Left colon (tissue), 2 donors: ENCODE measurements at places on chromosomes 6 and 20. TPM values are rescaled to one million over a fixed set of nuclear protein-coding genes. Genes with fewer than 3 reads are reported as not detected.

GRCh38 chr6:34082348-34082747, 63.5 kb downstream of the GRM4 start:
- no peak for DNase-seq

- peak; percentile 82 for DNase-seq
Measured at GRCh38 chr20:62953839-62954703, 1.6 kb downstream of the SLC17A9 start.

Gene MROH8
- 1.9 TPM for total RNA-seq

DNA sequence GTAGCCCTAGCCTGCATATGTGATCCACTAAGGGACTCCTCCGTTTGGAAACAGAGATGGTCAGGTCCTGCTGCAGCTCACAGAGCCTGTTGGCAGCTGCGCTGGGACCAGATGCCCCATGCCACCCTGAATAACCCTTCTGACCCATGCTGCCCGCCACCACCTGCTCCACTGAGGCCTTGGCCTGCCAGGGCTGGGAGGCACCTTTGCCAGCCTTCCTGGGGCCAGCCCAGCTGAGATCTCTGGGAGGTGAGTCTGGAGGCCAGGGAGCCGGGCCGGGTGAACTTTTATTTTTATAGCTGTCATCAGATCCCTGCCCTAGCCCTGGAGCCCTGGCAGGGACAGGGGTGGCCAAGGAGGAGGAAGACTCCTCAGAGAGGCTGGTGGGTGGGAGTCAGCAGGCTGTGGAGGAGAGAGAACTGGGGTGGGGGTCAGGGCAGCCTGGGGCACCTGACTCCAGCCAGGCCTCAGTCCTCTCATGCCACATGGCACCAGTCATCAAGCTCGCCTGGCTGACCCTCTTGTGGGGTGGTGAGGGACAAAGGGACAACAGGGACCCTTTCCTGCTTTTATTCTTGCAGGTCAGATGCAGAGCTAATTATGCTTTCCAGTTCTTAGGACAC, 10.0 kb downstream of the CEBPB start:
- DNase-seq: no peak

Gene RCAN2
- 4.0 TPM for total RNA-seq

GRCh38 chr6:148509800-148510581, 167.4 kb downstream of the SASH1 start:
- DNase-seq: peak; percentile 36

- no peak for DNase-seq
Measured at GRCh38 chr6:16740097-16740496, 21.2 kb downstream of the ATXN1 start.

GRCh38 chr6:163712566-163712961, 298.0 kb downstream of the QKI start:
- DNase-seq: no peak

Gene PCK1
- 214 TPM for total RNA-seq

GRCh38 chr6:25366903-25367545, 87.8 kb downstream of the CARMIL1 start:
- DNase-seq: no peak

- DNase-seq: no peak
Measured at GRCh38 chr20:32441638-32442037, 83.5 kb downstream of the ASXL1 start.

Gene ATP9A
- 66.8 TPM for total RNA-seq

GRCh38 chr20:47655635-47656034, 129.6 kb downstream of the SULF2 start:
- DNase-seq: no peak

GRCh38 chr20:17518339-17519052, 12.7 kb downstream of the BFSP1 start:
- DNase-seq: no peak

Gene FOXQ1
- total RNA-seq: 0.27 TPM

Gene KIAA1755
- total RNA-seq: 0.34 TPM

- DNase-seq: no peak
Measured at GRCh38 chr6:24799541-24799915, 811 bp upstream of the ARMH2 start.

Gene SOBP
- total RNA-seq: 4.6 TPM

GRCh38 chr6:123966618-123967017, 163.0 kb downstream of the NKAIN2 start:
- no peak for DNase-seq

DNA sequence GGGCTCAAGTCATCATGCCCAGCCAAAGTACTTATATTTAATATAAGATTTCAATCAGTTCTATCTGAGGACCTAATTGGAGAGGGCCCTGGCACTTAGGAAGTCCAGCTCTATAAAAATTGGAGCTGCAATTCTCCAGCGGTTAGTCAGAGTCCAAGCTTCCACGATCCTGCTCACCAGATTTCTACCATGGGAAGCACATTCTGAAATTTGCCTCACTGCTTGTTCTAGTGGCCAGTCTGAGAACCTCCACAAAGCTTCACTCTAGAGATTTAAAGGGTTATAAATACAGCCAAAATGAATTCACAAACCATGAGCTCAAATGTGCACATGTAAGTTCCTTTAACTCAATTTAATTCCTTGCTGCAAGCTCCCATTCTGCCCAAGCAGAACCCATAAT, 33.5 kb downstream of the PNLDC1 start:
- no peak for DNase-seq

Gene ZGPAT
- total RNA-seq: 31.4 TPM

GRCh38 chr6:64683682-64684081, 1023.3 kb downstream of the EYS start:
- DNase-seq: no peak

Gene PTPN1
- total RNA-seq: 31.3 TPM

DNA sequence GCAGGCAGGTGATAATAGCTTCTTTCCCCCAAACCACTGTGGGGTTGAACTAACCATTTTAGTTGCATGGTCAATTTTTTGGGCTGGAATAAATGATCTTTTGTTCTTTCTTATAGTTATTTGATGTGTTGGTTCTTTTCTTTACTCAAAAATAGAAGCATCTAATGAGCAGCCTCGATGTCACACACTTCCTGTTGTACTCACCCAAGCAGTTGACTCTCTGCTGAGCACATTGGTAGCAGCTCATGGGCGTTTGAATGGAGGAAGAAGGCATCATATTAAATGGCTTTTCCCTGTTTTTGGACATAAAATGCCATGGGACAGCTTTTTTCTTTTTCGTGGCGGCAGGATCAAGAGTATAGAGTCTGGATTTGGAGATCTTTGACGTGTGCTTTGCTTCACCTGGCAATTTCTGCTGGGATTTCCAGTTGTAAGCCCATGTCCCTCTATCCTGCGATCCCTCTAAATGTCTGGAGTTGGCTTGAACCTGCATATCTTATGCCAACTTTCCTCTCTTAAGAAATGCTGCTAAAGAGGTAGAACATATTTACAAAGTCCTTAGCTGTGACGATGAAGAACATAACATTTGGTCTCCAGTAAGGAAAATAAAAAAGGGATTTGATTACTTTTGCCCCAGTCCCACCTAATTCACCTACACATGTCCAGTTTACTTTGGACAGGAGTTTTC, 268.3 kb downstream of the PRL start:
- no peak for DNase-seq

Gene TGM3
- 0.43 TPM for total RNA-seq

GRCh38 chr20:63003546-63003945, 3.2 kb downstream of the BHLHE23 start:
- DNase-seq: no peak

GRCh38 chr6:20417819-20418218, 16.1 kb downstream of the E2F3 start:
- no peak for DNase-seq

Gene MATN4
- total RNA-seq: not detected

DNA sequence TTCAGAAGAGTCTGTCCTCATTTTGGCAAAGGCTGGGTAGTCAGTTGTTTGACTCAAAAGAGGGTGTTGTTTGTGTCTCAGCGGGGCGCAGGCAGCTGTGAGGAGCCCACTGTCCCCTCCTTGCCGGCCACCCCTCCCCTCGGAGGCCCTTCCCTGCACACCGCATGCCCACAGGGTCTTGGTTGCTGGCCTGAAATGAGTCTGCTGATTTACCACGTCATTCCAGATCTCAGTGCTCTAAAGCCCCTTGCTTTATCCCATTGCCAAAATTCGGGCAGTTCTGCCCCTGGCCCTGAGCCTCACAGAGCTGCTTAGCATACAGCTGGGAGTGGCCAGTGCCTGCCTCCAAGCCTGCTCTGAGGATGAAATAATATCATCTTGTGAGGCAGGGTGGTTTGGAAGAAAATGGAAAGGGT, 220.7 kb downstream of the UST start:
- DNase-seq: no peak

GRCh38 chr6:163329991-163330390, 84.5 kb upstream of the QKI start:
- DNase-seq: no peak

Gene PERP
- total RNA-seq: 81.2 TPM

Gene FOXC1
- total RNA-seq: 0.82 TPM

- DNase-seq: no peak
Measured at GRCh38 chr20:62266340-62266739, 28.0 kb downstream of the OSBPL2 start.

Gene HCK
- 5.5 TPM for total RNA-seq

GRCh38 chr6:152380351-152380767, 256.8 kb downstream of the SYNE1 start:
- DNase-seq: no peak

DNA sequence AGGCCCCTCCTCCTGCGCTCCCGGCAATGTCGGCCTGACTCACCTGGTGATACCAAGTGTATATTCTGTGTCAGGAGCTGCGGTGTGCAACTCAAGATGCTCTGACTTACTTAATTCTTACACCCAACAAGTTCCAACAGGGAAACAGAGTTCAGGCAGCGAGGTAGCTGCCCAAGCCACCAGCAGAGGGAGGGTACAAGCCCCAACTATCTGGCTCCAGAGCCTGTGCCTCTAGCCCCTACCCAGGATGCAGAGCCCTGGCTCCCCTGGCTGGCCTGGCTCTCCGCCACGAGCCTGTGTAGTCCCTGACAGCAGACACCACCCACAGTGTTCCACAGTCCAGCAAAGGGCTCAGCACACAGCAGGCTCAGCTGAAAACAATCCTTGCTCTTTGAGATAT, 34.9 kb downstream of the C20orf203 start:
- no peak for DNase-seq

DNA sequence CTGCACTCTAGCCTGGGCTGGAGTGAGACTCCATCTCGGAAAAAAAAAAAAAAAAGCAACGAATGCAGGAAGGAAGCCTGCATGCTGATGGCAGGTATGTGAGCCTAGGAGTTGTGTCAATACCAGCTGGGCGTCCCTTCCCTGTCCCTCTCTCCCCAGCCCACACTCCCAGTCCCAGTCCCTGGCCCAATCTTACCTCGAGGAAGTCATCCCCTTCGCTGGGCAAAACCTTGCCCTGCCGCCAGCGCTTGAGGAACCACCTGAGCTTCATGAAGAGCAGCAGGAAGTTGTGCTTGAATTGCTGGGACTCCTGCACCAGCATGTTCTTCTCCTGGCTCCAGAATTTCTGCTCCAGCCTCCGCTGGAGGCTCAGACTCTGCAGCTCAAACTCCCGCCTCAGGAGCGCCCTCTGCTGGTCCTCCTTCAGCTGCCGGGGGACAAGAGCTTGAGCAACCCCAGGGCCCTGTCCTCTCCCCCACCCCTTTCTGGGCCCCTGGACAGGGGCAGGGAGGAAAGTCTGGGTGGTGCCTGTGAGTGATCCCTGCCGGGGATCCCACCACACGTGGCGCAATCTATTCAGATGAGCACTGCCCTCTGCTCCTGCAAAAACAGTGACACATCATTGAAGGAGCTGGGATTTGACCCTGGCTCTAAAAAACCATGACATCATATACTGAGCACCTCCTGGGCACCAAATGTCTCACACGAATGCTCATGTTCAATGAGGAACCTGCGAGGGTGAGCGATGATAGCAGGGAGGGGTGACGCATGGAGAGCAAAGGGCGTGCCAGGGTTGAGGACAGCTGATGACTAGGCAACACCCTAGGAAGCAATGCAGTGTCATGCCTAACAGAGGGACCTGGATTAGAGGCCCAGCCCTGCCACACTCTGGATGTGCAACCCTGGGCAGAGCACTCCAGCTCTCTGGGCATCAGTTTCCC, 35.0 kb upstream of the DSN1 start:
- DNase-seq: peak; percentile 87

DNA sequence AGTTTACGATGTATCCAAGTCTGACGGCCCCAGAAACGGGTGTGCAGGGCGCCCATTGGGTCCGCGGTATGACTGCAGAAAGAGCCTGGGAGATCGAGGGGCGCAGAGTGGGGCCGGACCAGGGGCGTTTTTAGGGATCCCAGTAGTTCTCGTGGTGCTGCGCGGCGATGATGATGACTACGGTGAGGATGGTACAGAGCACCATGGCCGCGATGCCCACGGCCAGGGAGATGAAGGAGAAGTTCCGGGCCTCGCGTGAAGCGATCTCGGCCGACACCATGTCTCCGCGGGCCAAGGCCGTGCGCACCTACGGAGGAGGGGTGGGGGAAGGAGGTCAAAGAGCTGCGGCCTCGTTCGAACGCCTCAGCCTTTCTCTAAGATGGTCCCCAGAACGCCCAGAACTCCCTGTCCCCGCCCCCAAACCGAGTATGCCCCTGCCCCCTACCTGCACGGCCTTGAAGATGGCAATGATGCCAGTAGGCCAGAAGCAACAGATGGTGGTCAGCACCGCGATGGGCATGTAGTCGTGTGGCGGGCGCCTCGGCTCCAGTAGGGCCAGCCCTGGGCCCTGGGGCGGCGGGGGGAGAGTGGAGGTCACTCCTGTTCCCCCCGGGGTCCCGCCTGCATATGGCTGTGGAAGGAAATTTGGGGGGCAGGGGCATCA, 2.5 kb downstream of the PRRT1 start:
- DNase-seq: no peak

GRCh38 chr6:106390088-106390487, 29.6 kb downstream of the CRYBG1 start:
- DNase-seq: no peak

DNA sequence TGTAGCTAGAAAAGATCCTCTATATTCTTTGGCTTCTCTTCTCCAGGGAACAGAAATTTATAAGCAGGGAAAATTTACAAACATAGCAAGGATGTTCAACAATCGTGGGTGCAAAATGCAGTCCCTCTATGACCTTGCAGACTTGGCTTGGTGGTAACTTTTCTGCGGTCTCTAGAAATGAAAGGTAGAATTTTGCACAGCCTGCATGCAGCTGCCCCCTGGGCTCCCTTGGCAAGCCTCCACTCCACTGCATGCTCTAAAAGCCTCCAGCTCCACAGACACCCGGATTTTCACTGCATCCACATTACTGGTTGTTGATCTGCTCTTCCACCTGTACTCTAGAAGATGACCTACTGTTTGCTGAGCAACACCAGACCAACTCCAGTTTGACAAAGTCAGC, 236.5 kb upstream of the EYS start:
- DNase-seq: no peak
